ENCODE measurements at places on chromosomes 1 and 21. TPM values are rescaled to one million over a fixed set of nuclear protein-coding genes. Genes with fewer than 3 reads are reported as not detected.

GRCh38 chr1:43446881-43447835, 6.6 kb downstream of the HYI start:
- no peak for DNase-seq

Gene TMOD4
- polyA plus RNA-seq, result not detected

- DNase-seq, result no peak
These were observed 35.9 kb upstream of the PTGFRN start for GRCh38 chr1:116873680-116874271.

GRCh38 chr1:177864538-177865305, 105.1 kb downstream of the SEC16B start:
- DNase-seq, result no peak

Gene C8A
- not detected for polyA plus RNA-seq

Gene ITLN2
- polyA plus RNA-seq, result not detected

Gene PIK3CD
- polyA plus RNA-seq, result 16.3 TPM

Gene ACOT11
- 3.2 TPM for polyA plus RNA-seq

Gene LRRC71
- not detected for polyA plus RNA-seq

DNA sequence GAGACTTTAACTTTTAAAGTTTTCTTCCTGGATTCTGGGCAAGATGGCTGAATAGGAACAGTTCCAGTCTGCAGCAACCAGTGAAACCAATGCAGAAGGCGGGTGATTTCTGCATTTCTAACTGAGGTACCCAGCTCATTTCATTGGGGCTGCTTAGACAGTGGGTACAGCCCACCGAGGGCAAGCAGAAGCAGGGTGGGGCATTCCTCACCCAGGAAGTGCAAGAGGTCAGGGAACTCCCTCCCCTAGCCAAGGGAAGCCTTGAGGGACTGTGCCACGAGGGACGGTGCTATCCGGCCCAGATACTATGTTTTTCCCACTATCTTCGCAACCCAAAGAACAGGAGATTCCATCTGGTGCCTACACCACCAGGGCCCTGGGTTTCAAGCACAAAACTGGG, 121.0 kb downstream of the VAV3 start:
- no peak for DNase-seq

Gene CLDN17
- not detected for polyA plus RNA-seq

GRCh38 chr1:39268112-39268581, 63.7 kb downstream of the MACF1 start:
- peak; percentile 91 for DNase-seq

Gene FMO5
- polyA plus RNA-seq, result 4.5 TPM

Gene PCAT6
- polyA plus RNA-seq, result 14.5 TPM

DNA sequence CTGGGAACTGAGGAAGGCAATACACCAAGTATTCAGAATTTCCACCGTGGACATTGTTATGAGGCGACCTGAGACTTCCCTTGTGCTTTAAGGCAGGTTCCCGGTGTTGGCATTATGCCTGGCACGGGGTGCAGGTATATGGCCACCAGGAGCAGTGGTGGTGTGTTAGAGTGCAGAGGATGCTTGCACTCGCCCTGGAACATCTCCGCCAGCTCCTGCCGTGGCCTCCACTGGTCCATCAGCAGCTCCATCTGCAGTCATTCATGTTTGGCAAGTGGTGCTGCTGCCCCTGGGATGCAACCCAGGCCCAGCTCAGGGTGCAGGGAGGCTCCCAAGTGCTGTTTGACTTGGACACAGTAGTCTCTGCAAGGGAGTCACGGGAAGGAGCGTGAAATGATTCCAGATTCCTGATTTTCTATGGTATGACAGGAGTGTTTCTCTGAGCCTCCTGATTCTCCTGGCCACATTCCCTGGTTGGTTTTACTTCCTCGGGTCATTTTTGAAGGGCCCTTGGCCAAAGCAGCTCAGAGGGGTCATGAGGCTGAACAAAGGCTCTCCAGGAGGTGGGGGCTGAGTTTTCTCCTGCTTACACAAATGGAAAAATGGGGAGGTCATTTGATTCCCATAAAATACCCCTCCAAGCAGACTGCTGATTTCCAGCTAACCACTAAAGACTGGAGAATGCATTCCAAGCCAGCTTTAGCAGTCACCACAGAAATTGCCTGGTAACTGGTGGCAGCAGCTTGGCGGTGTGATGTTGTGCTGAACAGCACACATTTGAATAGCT, 60.4 kb upstream of the PSEN2 start:
- DNase-seq, result peak; percentile 41

Gene ATP1A2
- polyA plus RNA-seq, result 216 TPM

Gene PLEKHN1
- polyA plus RNA-seq, result not detected

Gene SPRR2E
- polyA plus RNA-seq, result not detected

DNA sequence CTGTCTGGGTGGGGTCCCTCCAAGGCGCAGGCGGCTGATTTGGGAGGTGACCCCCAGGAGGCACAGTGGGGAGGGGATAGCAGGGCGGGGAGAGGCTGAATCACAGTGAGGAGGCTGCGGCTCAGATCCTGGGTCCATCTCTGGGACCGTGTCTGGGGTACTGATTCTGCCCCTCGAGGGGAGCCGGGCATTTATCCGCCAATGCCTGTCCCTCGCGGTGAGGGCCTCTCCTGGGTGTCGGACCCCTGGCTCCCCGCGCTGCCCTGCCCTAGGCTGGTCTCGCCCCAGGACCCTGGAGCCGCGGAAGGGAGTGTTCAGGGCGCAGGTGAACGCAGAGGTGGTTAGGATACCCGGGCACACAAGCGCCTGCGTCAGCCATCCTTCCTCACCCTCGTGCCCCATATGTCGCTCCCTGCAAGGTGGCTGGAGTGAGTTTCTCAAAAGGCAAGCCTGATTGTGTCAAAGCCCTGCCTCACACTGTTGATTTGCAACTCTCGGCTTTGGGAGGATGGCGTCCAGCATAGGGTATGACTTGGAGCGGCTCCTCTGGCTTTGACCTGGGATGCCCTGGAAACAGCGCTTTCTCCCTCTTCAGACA, 530.9 kb downstream of the PTPRU start:
- DNase-seq, result no peak

- DNase-seq, result no peak
These were observed 83.0 kb downstream of the RIPK4 start for GRCh38 chr21:41683815-41684214.

DNA sequence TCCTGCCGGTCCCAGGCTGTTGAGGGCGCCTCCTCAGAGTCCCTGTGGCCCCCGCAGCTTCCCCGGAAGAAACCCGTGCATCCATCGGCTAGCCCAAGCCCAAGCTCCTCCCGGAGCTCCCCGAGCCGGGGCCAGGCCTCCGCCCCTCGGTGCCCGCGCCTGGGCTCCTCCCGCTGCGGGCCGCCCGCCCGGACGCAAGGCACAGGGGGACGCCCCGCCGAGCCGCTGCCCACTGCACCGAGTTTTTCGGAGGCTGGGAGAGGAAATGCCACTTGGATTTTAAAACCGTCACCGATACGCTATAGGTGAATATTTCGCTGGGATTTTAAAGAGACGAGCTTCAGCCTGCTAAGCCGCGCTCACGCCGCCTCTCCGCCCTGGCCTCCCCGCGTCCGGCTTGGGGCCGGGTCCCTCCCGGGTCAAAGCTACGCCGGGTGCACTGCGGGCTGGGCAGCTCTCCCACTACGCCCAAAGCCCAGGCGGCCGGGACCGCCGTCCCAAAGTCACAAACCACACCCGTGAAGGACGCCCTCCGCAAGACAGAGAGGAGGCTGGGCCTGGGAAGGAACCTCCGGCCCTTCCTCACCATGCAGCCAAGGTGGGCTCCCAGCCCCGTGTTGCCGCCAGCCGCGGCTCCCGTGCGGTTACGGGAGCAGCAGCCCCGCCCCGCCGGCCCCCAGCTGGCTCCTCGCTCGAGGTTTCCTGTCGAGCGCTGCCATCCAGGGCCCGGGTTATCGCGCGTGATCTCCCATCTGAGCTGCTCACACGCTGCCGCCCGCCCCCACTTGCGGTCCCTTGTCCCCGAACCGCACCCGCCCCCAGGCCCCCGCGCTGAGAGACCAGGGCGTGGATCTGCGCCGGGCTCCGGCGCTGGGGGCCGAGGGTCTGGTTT, 63.2 kb downstream of the CD247 start:
- DNase-seq, result peak; percentile 66

DNA sequence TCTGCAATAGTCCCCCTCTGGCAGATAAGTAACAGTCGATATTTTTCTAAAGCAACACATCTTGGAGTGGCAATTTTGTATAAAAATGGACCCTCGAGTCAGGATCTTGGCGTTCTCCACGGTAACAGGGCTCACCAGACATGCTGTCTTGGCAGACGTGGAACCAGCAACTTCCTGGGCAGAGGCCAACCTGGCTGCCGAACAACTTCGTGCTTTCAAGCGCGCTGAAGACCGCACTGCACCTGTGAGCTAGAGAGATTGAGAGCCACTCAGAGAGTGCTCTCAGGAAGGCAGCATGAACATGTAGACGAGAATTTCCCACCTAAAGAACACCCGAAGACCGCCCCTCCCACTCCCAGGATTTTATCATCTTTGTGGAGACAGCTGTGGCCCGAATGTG, 7.3 kb downstream of the C1orf174 start:
- no peak for DNase-seq

DNA sequence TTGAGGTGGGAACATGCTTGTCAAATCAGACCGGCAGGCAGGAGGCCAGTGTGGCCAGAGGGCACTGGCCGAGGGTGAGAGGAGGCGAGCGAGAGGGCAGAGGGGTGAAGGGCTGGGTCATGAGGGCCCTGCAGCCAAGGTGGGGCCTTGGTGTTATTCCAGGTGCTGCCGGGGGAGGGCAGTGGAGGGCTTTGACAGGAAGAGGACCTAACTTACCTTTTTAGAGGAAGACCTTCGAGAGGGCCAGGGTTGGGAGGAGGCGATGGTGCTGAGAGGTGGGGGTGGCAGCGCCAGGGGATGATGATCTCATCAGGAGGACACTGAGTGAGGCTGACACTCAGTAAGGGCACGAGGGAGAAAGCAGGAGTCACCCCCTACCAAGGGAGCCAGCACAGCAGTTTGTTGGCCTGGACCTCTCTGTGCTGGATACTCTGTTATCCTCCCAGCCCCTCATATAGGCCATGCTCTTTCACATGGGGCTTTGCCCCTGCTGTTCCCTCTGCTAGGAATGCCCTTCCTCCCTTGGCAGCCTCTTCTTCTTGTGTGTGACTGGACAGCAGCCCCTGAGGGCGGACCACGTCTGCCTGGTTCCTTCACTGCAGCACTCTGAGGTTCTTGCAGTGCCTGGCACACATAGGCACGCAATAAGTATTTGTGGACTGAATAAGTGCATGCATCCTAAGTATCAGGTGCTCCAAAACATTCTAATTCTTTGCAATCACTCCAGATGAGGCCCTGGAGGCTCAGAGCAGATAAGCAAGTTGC, 7.5 kb upstream of the TTC22 start:
- no peak for DNase-seq

GRCh38 chr1:20511518-20512428, 3.8 kb upstream of the MUL1 start:
- no peak for DNase-seq

- peak; percentile 8 for DNase-seq
These were observed at the start of gene LPAR3 for GRCh38 chr1:84892705-84893618. LPAR3 (minus strand) TSS chr1:84893206; CDS start chr1:84866120, 27,086 bp downstream.

- peak; percentile 63 for DNase-seq
These were observed 4.2 kb upstream of the PMVK start for GRCh38 chr1:154940651-154941194.

Gene SPRR4
- polyA plus RNA-seq, result not detected

- no peak for DNase-seq
These were observed 89.2 kb upstream of the DSCAM start for GRCh38 chr21:40936178-40936577.

DNA sequence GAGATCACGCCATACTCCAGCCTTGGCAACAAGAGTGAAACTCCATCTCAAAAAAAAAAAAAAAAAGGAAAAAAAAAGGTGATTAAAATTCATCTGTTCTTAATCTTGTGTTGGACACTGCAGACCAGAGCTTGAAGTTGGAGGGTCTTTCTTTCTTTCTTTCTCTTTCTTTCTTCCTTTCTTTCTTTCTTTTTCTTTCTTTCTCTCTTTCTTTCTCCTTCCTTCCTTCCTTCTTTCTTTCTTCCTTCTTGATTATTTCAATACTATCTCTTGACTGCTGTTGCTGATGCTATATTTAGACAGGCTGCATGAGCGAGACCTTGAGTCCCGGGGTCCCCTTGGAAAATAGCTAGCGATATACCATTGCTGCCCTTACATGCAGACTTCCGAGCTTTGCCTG, 107.4 kb upstream of the ADAR start:
- DNase-seq, result no peak

DNA sequence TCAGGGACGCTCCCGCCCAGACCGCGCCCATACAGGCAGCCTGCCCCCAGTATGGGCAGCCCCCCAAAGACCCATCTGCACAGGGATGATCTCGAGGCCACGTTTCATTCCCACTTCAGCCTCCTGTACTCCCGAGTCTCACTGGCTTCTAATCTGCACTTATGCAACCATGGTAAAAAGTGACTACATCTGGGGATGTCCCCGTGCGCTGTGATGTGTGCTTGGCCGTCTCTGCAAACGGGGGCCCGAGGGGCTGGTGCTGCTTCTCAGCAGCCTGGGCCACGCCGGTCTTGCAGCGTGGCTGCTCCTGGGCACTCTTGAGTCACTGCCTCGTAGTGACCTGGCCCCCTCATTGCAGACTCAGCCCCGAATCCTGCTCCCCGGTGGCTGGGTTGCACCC, 17.4 kb upstream of the PLCH2 start:
- no peak for DNase-seq

GRCh38 chr21:39251326-39251725, 62.1 kb downstream of the BRWD1 start:
- DNase-seq, result peak; percentile 6

Gene MMEL1
- polyA plus RNA-seq, result 1.3 TPM

GRCh38 chr1:57831624-57832023, 407.8 kb upstream of the DAB1 start:
- DNase-seq, result no peak

DNA sequence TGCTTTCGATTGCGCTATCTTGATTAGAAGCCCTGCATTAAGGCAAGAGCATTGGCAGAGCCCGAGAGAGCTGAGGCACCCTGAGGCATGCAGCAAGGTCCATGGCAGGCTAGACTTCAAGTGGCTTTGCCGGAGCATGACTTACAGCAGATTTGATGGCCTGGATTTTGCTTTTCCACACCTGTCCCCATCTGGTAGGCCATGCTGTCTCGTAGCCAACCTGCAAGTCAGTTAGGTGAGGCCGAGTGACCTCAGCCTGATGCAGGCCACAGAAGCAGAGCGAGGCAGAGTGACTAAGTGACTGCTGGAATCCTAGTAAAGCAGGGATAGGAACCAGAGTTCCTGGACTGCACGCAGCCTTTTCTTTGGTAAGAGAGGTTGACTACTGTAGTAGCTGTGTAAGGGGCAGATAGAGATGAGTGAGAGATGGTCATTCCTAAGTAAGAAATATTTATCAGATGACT, 148.9 kb downstream of the PBX1 start:
- DNase-seq, result no peak
